NCI-H1930 (cell line): ENCODE measurements at places on chromosomes 5 and 9.

- DNase-seq: no peak
Measured at GRCh38 chr5:27854243-27854852, 816.0 kb upstream of the CDH9 start.

GRCh38 chr5:145708169-145708568 lies 127.0 kb downstream of the PRELID2 start:
- DNase-seq: no peak

DNA sequence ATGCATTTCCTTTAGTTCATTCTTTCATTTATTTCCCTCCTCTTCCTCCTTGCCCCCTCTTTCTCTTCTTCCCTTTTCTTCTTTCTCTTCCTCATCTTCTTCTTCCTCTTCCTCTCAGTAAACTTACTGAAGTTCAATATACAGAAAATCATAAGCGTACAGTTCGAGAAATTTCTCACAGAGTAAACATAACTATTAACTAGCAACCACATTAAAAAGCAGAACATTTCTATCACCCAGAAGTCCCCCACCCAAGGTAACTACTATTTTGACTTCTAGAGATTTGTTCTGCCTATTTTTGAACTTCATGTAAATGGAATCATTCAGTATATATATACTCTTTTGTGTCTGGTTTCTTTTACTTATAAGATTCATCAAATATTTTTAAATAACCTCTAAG lies 48.2 kb downstream of the TNFAIP8 start:
- no peak for DNase-seq

- DNase-seq: no peak
Measured at GRCh38 chr5:60821488-60822284, 22.4 kb downstream of the ELOVL7 start.

DNA sequence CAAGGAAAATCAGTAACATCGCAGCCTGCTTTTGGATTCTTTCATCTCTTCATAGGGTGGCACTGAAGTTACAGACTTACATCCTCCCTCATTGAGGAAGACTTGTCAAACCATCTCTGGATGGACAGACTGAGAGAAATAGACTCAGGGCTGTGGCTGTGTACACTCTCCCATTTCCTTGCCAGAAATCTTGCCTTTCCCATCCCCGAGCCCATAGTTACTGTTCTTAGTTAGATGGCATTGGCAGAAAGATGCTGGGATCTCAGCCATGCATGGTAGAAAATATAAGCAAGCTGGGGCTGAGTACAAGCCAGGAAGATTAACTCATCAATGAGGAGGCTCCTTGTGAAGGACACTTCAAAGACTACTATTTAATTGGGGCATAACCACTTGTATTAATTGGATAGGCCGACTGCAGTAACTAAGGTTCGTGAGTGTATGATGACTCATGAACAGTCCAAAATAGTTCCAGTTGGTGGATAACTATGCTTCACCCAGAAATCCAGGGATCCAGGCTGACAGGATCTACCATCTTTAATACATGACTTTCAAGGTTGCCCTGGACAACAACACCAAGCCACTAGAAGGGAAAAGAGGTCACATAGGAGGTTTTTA lies 137.9 kb downstream of the TMEM38B start:
- no peak for DNase-seq
